ENCODE measurements at places on chromosomes 12 and 14. TPM values are rescaled to one million over a fixed set of nuclear protein-coding genes. Genes with fewer than 3 reads are reported as not detected.

GRCh38 chr12:122116707-122117535 lies 38.4 kb downstream of the MLXIP start:
- no peak for DNase-seq

TSHR gene
- 0.48 TPM for total RNA-seq

- no peak for DNase-seq
Measured at GRCh38 chr12:17982556-17982955, 107.4 kb downstream of the RERGL start.

CIT gene
- total RNA-seq = 63.0 TPM

GRCh38 chr14:94123296-94123695 lies 6.1 kb downstream of the IFI27L2 start:
- DNase-seq = no peak

GRCh38 chr14:77508876-77509275 lies 10.3 kb upstream of the ISM2 start:
- no peak for DNase-seq

TFCP2 gene
- 42.1 TPM for total RNA-seq

PARP11 gene
- 35.5 TPM for total RNA-seq

SLC4A8 gene
- 6.3 TPM for total RNA-seq

CCDC197 gene
- total RNA-seq = not detected

- peak; percentile 54 for DNase-seq
Measured at GRCh38 chr14:102917469-102918211, 4.8 kb upstream of the AMN start.

BLTP3B gene
- 13.1 TPM for total RNA-seq

- DNase-seq = no peak
Measured at GRCh38 chr12:112527082-112527481, 108.3 kb downstream of the PTPN11 start.

NINJ2 gene
- total RNA-seq = 11.0 TPM

TIGAR gene
- total RNA-seq = 11.8 TPM

- DNase-seq = no peak
Measured at GRCh38 chr14:89504602-89505313, 87.7 kb upstream of the FOXN3 start.

GRCh38 chr12:108641446-108642268 lies 8.0 kb upstream of the SELPLG start:
- DNase-seq = no peak

DNA sequence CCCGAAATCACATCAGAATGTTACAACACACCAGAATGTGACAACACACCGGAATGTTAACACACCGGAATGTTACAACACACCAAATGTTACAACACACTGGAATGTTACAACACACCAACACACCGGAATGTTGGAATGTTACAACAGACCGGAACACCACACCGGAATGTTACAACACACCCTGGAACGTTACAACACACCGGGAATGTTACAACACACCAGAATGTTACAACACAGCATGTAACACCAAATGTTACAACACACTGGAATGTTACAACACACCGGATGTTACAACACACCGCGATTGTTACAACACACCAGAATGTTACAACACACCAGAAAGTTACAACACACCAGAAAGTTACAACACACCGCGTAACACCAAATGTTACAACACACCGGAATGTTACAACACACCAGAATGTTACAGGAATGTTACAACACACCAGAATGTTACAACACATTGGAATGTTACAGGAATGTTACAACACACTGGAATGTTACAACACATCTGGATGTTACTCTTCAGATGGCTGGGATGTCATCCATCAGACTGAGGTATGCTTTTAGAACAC lies 21.1 kb downstream of the CHFR start:
- DNase-seq = no peak

DNA sequence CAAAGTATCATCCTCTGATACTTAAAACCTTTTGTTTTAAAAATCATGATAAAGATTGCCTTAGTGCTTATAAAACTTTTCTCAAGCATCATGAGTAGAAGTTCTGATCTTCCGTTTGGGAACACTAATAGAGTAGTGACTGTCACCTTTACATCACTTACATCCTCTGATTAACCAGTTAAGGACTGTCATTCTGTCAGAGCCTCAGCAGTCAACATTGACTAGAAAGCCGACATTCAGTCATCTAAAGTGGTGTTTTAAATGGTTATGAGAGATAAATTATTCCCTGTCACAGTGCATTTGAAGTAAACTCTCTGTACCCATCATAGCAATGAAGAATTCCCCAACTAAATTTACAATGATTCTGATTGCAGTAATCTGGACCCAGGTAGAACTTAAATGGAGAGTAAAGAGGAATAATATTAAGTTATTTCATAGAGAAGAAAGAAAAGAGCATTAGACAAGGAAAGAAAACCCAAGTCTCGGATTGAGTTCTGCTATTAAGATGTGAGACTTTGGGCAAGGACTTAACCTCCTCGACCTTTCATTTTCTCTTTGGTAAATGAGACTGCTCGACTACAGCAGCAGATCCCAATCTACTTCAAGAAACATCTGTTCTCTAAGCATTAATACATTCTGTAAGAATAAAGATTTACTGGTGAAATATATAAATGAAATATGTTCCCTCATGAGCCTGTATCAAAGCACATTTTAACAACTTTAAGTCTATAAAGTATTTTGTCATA lies 563.9 kb upstream of the LMO3 start:
- no peak for DNase-seq

GRCh38 chr12:62865937-62866336 lies 69.0 kb downstream of the PPM1H start:
- no peak for DNase-seq

GRCh38 chr12:45598761-45599160 lies 130.7 kb upstream of the ARID2 start:
- DNase-seq = no peak

GRCh38 chr14:96576937-96577336 lies 74.8 kb downstream of the PAPOLA start:
- no peak for DNase-seq

GRCh38 chr12:6828781-6829535 lies 751 bp downstream of the P3H3 start:
- peak; percentile 55 for DNase-seq

DNA sequence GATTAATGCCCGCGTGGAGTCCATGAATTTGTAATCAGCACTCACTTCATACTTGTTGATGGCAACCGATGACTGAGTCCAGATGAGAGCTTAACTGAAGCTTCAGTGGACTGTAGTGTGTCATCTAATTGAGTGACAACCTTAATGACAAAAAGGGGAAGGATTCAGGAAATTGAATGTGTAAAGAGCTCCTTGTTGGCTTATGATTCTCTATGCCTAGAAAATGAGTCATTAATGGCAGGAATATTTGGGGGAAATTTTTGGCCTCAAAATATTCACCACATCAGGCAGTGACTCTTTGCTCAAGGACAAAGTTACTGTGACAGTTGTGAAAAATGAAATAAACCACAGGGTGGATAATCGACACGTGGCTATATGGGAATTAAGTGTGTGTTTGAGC lies 55.3 kb upstream of the STON2 start:
- DNase-seq = no peak

GRCh38 chr12:94140556-94140955 lies 7.8 kb upstream of the PLXNC1 start:
- DNase-seq = peak; percentile 47

EP400 gene
- 86.8 TPM for total RNA-seq

- DNase-seq = no peak
Measured at GRCh38 chr14:30332374-30332773, 226.6 kb upstream of the G2E3 start.

DNA sequence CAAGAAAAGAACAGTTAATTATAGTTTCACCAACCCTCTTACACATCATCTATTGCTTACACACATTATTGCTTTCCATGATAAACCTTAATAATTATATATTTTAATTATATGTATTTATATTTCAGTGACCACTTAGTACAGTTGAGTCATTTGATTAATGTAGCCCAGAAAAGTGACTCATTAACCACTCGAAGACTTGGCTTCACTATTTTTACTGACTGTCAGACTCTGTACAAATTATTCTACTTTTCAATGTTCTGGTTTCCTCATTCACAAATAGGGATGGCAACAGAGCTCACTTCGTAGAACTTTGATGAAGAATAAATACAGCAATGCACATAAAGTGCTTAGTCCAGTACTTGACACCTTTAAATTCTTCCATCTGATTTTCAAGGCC lies 98.3 kb downstream of the CFAP54 start:
- no peak for DNase-seq

DNA sequence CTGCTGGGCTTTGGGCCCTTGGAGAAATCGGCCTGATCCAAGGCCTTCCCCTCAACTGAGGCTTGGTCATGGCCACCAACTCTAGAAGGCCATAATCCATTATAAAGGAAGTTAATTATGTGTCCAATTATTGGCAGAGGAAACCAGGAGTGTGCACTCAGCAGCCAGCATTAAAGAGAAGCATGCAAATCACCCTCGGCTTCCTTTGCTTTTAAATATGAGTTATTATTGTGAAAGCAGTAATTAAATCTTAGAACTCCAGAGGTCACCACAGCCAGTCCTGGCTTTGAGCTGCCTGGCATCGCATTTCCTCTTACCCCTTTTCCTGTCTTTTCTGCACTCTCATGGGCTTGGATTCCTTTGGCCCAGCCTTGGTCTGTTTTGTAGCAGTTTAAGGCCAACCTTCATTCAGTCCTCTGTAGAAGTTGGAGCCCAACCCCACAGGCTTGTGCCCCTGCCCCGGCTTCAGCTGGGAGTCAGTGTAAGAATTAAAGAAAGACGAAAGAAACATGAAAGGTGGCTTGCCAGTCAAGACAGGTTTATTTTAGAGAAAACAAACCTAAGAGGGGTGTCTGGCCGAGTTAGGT lies 14.7 kb upstream of the KRT86 start:
- DNase-seq = no peak

DNA sequence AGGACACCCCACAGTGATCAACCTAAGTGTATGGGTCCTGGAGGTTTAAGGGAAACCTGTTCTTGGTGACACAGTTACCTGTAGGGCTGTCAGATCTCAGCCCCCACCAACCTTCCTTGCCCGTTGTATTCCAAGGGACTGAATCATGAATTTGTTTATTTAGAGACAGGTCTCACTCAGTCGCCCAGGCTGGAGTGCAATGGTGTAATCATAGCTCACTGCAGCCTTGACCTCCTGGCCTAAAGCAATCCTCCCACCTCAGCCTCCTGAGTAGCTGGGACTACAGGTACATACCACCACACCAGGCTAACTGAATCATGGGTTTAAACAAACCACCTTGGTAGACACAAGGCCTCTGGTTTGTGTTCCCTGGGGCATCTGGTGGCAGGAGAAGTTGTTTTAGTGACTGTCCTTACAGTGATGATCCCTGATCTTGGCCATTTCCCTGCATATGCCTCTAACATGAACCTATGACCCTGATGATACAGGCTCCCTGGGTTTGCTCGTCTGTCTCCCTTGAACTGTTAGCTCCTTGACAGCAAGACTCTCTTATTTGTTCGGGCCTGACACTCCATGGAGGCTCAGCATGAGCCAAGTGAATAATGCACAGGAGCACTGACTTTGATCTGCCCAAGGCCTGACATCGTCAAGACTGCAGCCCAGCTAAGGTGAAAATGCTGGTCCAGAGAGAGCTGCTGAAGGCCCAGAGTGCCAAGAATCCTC lies 47.9 kb downstream of the PITPNM2 start:
- DNase-seq = no peak

- DNase-seq = no peak
Measured at GRCh38 chr12:104411826-104412641, 44.7 kb upstream of the CHST11 start.

Data from naive thymus-derived CD4-positive, alpha-beta T cell (primary cell).